ENCODE measurements at places on chromosomes 6 and 20.
A peak's percentile ranks its signal among the peaks of the same experiment; 100 is the strongest.

- DNase-seq, result no peak
Observed at GRCh38 chr6:113361014-113361645, 496.0 kb upstream of the MARCKS start.

DNA sequence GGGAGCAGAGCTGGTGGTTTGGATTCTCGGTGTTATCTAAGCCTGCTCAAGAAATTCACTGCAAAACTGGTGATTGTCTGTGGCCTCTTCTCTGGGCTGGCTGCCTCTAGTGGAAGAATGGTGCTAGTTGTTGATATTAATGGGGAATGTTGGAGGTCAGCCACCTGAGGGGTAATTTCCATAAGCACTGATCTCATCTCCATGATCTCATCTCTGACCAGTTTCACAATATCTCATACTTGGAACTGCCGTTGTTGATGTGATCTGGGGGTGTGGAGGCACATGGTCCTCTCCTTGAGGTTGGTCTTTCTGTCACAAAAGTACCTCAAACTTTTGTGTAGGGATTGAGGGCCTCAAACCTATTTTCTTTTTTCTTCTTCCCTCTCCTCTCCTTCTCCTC lies 102.6 kb downstream of the CD109 start:
- no peak for DNase-seq

GRCh38 chr20:62201173-62202082 lies 18.6 kb downstream of the MTG2 start:
- no peak for DNase-seq

DNA sequence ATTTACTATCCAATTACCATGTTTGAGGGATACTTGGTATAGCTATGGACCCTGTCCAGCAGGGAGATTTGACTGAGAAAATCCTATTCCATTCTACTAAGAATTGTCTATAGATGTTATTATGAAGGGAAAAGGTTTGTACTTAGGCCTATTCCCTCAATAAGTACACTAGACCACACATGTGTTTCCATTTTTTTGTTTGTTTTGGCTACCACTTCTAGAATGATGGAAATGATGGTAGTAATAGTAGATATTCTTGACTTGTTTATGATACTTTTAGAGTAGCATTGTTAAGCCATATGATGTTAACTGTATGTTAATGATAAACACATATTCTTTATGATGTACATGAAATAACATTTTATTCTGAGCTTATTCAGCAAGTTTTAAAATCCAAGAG lies 144.8 kb downstream of the OGFRL1 start:
- no peak for DNase-seq

DNA sequence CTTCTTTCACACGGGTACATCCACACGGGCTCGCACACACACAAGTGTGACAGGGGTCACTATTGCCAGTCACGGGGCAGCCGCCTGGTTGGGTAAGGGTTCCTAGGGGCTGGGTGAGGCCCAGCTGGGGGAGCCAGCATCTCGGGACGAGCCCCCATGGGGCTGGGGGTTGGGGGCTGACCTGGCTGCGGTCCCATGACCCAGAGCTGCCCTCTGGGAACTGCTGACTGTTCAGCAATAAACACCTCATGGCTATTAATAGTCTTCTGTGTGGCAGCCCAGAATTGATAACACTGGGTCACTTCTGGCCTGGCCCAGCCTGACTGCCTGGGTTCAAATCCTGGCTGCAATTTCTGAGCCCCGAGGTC lies 23.8 kb downstream of the VEGFA start:
- DNase-seq, result no peak

DNA sequence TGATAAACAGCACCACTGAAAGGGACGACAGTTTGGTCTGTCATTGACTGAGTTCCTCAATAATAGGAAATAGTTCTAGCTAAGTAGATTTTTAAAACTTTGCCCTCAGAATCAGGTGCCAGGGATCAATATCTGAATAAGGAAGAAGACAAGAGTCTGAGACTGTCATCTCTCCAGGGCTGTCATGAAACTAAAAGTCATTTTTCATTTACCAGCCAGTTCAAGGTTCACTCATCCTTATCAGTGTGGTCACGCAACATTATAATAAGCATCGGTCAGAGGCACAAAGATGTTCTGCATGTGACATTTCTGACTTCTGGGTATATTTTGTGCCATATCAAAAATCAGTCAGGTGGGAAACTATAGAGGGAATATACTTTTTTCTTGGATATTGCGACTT lies 52.5 kb upstream of the E2F3 start:
- DNase-seq, result no peak

DNA sequence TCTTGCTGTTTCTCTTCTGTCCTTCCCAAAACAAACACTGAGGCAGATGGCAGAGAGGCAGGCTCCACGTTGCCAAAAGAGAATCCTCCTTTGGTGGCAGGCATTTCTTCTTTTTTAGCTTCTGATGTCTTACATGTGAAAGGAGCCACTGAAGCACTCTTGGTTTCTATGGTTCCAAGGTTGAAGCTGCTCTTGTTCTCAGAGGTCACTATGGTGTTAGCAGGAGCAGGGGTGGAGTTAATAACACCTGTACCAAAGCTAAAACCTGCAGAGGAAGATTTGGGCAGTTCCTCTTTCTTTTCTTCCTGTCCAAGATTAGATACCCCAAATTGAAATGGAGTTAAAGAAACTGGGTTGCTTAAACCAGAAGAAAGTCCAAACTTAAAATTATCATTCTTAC lies 28.8 kb downstream of the FAM8A1 start:
- no peak for DNase-seq

DNA sequence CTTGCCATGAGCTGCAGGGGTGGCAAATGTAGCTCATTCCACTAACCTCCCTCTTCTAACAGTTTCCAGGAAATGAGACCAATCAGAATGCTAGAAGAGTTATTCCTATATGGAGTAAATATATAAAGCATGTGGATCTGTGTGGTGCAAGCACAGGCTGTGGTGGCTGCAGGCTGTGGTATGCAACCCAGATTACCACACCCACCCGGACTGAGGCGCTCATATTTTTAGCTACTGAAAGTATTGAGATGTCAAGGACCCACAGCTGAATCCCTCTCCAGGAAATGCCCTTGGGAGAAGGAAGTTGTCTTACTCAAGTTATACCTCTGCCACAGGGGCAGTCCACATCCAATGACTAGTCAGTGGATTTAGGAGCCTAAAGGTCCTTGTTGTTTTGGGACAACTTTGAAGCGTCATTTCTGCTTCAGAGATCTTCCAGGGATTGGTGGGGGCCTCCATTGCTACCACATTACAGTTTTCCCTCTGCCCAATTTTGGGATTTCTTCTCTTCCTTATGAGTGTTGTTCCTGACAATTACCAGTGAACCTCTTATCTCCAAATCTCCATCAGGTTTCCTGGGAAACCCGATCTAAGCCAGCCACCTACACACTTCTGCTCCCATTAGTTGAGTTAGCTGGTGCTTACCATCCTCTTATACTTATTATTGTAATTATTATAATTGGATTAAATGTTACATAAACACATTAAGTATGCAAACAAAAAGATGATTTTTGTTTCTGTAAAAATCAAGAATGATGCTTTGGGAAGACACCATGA lies 12.1 kb upstream of the REPS1 start:
- DNase-seq, result no peak

- DNase-seq, result no peak
Observed at GRCh38 chr6:13813026-13813425, 1.3 kb downstream of the MCUR1 start.

DNA sequence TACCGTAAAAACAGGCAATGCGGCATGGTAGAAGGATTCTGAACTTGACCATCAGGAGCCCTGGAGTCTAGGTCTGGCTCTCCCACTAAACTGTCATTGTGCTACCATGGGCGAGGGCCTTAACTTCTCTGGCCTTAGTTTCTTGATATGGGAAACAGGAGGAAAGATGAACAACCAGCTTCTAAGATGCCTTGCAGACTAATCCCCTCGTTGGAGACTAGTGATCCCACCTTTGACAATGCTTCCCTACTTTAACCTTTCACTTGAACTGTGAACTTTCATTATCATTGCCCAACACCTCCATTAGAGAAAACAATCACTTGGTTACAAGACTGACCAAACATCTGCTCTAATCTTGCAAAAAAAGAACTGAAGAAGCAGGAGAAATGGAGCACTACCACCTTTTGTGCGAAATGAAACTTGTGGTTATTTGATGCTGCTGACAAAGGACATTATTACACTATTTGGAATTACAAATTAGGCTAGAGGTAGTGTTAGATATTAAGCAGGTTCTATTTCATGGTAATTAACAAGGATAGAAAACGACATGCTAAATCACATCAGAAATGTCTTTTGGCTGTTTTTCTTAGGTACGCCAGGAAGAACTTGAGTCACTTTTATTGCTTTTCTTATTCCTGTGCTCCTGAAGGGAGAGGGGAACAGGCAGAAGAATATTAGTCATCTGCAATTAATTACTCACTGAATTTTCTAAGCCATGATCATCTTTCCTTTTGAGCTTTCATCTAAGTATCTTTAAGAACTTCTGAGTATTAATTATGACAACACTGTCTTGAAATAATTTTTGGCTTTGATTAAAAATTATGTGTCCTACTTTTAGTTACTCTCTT lies 39.1 kb upstream of the ARHGAP18 start:
- DNase-seq, result no peak

DNA sequence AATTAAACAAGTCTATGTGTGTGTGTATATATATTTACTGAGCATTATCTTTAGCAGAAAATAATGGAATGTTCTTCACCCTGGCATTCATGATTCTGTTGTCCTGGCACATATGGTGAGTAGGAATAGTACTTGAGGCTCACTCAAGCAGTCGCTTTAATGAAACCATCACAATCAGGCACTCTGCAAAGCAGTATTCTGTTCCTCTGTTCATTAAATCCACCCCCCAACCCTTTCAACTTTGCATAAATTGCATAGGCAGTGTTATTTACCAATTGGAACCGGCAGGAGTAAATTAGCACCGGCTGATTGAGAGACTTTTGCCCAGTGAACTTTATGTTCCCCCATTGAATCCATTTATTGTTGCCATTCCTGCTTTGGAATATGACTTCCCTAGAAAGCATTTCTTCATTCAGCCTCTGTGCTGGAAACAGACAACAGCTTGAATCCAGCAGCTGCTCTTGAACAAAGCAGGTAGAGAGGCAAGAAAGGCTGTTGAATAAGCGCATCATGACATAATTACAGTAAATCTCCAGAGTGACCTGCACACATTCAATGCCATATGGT lies 268.0 kb upstream of the RNF217 start:
- no peak for DNase-seq

DNA sequence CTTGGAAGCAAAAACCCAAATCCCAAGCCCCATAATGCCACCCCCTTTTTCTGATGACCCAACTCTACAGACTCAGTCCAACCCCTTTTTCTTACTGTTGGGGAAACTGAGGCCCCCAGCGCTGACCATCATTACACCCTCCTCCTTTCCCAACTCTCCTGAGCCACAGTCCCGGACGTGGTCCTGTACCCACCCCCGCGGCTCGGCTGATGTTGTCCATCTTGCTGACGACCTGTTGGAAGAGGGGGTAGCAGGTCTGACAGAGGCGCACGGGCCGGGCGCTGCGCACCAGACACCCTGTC lies 533 bp downstream of the OSTM1 start:
- DNase-seq, result no peak

DNA sequence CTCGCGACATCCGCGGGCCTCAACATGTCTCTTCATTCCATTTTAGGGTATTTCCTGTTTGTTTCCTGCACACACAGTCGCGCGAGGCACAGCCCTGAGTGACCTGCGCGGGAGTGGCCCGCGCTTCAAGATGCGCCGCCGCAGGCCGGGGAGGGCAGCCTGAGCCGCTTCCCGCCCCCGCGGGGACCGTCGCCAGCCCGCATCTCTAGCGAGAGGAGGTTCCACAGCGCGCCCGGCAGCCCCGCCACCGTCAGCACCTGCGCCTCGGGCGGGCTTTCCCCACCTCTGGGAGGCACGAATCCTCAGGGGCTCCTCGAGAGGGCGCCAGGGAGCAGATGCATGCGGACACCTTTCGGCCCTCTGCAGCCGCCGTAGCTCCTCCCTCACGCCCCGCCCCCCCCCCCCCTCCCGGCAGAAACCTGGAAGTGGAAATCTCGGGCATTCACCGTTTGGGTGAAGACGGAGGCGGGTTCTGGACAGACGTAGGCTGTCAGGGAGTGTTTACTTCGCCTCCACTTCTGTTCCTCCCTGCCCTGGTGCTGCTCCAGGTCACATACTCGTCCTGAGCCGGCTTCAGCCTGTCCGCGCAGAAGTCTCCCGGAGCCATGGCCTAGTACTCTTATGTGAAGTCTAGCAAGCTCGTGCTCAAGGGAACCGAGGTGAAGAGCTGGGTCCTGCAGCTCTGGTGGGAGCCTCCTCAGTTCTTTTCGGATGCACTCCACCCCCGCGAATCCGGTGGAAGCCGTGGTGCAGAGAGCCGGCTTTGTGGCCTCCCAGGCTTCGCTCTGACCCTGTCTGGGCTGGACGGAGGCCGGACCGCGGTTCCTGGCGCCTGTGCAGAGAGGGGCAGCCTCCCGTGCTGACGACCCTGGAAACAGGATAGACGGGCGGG lies 880.5 kb upstream of the DEFB115 start:
- DNase-seq, result peak; percentile 50
